ENCODE measurements at places on chromosomes 6 and 20.

DNA sequence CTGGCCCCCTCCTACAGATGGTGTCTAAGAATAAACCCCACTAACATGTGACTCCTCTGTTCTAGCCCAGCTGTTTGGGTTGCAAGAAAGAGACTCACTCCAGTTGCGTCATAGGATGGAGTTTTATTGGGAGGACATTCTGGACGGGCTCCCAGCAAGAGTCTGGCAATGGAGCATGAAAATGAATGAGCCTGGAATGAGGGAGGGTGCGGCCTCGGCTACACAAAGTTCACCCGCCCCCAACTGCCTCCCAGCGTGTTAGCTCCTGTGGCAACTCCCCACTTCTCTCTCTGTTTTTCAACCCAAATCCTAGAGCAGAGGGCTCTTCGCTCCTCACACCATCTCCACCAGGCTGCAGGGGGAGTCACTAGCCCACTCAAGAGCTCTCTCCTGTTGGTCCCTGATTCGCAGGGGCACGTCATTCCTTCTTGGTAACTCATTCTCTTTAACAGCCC, 5.1 kb upstream of the ADAM33 start:
- DNase-seq, result peak; percentile 95

GRCh38 chr20:6074145-6074561, 20.3 kb upstream of the LRRN4 start:
- DNase-seq, result no peak

GRCh38 chr6:105804000-105804399, 282.1 kb upstream of the PRDM1 start:
- DNase-seq, result no peak

- no peak for DNase-seq
Measured at GRCh38 chr20:49166534-49167449, 21.3 kb downstream of the STAU1 start.

- peak; percentile 63 for DNase-seq
Measured at GRCh38 chr6:131914967-131915751, 36.0 kb downstream of the CCN2 start.

DNA sequence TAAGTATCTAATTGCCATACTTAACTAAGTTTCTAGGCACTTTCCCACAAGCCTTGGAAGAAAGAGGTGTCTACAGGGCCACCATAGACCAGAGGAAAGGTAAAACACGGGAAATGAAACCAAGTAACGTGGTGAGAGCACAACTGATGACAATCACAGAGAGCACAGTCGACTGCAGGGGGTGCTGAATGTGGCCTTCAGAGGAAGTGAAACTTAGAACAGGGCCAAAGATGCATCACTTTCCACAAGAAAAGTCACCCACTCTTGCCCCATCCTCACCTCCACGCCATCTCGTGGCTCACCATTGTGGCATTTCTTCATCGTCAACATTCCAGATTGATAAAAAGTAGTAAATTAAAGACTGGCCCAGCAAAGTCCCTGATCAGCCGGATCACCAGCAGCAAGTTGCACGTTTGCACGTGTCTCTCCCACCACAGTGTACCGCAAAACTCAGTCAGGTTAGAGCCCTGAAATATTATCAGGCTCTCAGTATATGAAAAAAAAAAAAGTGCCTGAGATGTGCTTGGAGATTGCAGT, 31.4 kb downstream of the HIVEP2 start:
- no peak for DNase-seq

DNA sequence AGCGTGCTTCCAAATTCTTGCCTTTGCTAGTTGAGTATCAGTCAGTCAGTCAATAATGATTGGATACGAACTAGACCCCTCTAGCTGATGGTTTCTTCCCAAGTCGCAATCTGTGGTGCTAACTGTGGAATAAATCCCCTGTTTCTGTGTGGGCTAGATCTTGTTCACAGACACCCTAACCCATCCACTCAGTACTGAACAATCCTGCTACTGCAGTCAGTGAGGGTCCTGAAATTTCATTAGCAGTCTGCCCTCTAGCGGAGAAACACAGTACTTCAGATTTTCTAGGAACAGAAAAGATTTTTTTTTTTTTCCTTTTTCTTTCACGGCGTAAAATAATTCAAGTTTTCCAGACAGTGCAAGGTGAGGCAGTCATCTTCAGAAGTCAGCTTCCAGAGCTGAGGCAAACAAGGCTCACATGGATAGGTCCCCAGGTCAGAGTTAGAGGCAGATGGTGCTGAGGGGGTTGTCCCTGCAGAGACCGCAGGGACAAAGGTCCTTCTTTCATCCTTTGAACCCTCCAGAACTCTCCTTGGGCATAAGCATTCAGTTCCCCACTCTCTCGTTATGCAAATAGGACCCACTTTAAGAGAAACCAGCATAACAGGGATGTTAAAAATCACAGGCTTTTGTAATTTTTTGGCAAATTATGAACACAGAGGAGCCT, 119.6 kb downstream of the SCML4 start:
- no peak for DNase-seq

DNA sequence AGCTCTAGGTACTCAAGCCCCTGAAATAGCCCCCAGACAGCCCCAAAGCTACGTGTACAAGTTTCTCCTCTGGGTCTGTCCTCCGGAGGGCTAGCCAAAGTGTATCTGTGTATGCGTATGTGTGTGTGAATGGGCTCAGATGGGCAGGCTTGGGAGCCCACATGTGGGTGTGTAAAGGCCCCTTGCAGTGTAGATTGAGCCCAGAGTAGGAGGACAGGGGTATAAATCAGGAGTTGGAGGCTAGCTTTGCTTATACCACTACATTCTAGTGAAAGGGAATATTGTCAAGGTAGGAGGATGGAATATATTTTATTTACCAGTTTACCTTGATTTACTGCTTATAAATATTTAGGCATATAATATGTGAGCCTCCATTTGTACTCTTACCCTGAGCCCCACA, 9.0 kb upstream of the MAP3K7 start:
- DNase-seq, result no peak

GRCh38 chr6:151389618-151390275, 1.6 kb downstream of the ZBTB2 start:
- peak; percentile 63 for DNase-seq

DNA sequence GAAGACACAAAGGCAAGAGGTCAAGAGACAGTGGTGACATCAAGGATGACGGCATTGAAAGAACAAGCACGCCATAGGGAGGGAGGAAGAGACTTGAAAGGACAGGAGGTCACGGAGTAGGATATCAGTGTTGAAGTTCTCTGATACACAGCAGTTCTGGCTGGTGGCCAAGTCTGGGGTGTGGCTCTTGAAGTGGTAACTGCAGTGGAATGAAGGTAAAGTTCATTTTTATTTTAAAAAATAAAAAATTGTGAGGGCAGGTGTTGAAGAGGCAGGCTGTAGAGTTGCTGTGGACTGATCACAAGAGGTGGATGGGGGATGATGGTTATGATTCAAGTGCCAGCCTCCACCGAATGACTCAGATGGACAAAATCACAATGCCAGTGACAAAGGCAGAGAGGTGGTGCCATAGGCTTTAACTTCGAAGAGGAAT, 53.2 kb upstream of the BMP2 start:
- no peak for DNase-seq

GRCh38 chr20:13249798-13250170, 28.7 kb downstream of the ISM1 start:
- no peak for DNase-seq

GRCh38 chr20:53905019-53905819, 165.2 kb downstream of the BCAS1 start:
- no peak for DNase-seq

DNA sequence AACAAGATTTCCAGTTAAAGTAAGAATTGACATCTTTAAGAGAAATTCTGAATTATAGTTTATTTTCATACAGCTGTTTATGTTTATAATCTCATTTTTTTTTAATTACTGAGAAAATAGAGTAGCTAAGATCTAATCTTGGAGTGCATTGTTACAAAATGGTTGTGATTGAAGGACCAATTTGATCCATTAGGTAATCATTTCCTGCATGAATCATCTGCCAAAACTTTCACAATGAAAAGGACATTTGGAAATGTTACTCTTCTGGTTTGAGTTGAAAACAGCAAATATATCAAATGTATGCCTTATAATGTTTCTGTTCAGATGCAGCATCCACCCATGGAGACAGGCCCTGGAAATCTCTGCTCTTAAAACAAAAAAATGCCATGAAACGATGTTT, 19.0 kb downstream of the TUBB2A start:
- no peak for DNase-seq

GRCh38 chr20:25574411-25574810, 10.9 kb downstream of the NINL start:
- no peak for DNase-seq

- DNase-seq, result no peak
Measured at GRCh38 chr20:23226612-23227265, 123.9 kb upstream of the NXT1 start.

GRCh38 chr20:58945965-58946631, 35.0 kb upstream of the NELFCD start:
- no peak for DNase-seq

- no peak for DNase-seq
Measured at GRCh38 chr20:11919581-11919980, 1.9 kb downstream of the BTBD3 start.

- no peak for DNase-seq
Measured at GRCh38 chr6:91961236-91961635, 1374.4 kb upstream of the MAP3K7 start.

GRCh38 chr6:157152556-157152955, 170.8 kb downstream of the TMEM242 start:
- DNase-seq, result no peak

DNA sequence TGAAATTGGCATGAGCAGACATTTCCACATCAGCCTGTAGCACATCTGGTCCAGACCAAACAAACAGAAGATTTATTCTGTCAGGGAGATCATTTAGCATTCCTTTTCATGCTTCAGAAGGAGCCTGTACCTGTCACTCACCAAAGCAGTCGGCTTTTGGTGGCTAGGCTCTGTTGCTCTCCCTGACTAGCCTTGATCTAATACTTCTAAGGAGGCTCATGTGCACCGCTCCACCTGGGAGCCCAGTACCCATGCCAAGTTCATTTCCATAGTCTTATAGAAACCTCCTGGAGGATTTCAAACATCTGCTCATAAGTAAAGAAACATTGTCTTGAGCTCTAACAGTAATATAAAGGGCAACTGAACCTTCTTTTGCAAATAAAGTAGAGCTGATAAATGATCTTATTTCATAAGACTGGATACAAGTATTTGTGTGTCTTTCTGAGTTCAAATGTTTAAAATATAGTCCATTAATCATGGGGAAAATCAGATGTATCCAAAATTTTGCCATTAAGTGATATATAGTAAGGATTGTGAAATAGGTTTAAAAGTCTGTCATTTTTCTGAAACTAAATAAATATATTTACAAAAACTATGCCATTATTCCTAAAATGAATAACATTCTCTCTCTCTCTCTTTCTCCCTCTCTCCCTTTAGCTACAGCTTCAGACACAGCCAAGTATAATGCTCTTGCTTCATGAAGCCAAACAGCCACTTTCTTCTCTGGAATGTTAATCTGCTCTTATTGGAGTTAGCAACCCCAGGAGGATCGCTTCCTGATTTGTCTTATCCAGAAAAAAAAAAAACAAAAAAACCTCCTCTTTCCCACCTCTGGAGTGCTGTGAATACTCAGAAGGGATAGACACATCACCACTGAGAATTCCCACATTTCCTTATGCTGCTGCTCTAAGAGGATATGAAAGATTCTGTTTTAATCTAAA, 192.7 kb upstream of the TFAP2D start:
- DNase-seq, result no peak

GRCh38 chr6:169890049-169890448, 138.6 kb downstream of the ERMARD start:
- DNase-seq, result no peak

DNA sequence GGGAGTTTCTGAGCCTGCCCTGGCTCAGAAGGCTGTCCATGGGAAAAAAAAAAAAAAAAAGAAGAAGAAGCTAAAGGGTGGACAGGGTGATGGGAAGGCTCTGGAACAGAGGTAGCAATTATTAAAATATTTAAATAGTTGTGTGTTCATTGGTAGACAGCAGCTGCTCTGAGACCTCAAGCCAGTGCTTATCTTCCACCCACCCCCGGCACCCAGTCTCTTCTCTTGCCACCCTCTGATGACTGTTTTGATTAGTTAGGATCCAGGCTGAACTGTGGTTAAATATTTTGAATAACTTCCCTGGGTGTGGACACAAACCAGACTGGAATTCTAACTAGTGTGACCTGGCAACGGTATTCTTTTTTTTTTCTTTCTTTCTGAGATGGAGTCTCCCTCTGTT, 16.9 kb upstream of the SRSF3 start:
- DNase-seq, result peak; percentile 40

DNA sequence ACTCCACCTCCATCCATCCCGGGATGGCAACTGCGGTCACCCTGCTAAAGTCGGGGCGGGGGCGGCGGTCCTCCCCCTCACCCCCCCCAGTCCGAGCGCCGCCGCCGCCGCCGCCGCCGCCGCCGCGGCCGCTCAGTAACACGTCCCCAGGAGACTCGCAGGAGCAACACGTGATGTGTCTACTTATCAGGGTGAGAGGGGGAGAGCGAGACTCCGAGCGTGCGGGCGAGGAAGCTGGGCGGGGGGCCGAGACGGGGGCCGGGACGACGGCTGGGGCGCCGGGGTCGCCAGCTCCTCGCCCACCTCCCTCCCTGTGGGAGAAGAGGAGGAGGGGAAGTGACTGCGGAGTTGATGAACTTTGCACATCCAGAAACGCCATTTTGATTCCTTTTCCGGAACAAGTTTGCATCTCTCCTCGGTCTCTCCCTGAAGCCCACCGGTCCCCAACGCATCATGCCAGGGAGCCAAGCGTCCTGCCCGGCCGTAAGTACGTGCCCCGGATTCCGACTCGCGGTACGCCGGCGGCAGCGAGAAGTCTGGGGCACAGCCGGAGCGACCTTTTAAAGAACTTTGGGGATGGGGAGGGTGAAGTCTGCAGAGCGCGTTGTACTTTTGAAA, at the start of gene RREB1:
Gene RREB1, plus strand, starts transcription at position 384 of the 618 bp plus-strand sequence. CDS start 73,951 bp downstream, outside the sequence.
- DNase-seq, result peak; percentile 41

DNA sequence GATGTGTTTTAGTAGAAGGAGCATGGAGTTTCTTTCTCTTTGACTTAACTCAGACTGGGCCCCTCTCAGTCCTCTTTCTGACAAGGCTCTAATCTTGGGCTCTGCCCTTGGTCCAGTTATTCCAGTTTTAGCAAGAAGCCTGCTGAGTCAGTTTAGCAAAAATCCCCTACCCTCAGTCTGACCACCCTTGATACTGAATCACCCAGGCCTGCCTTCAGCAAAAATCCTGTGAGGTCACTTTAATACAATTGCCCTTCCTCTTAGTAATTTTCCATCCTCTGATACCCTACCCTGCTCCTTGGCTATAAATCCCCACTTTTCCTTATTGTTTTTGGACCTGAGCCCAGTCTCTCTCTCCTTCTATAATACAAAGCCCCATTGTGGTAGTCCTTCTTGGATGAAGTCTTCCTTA, 326.7 kb upstream of the NOX3 start:
- DNase-seq, result peak; percentile 91

Data from stromal cell of bone marrow (primary cell).